Esophagus (tissue), 2 donors: ENCODE measurements at places on chromosomes 13 and 19. TPM values are rescaled to one million over a fixed set of nuclear protein-coding genes. Genes with fewer than 3 reads are reported as not detected.

The LRP3 gene
- polyA plus RNA-seq, result 4.1 TPM

The C3 gene
- polyA plus RNA-seq, result 25.6 TPM

The CDX2 gene
- 0.06 TPM for polyA plus RNA-seq

The ZNF569 gene
- polyA plus RNA-seq, result 1.1 TPM

The PODNL1 gene
- polyA plus RNA-seq, result 3.9 TPM

The RDH8 gene
- polyA plus RNA-seq, result not detected

The TMEM145 gene
- 0.08 TPM for polyA plus RNA-seq

The MAMSTR gene
- 1.6 TPM for polyA plus RNA-seq

The LILRB5 gene
- polyA plus RNA-seq, result 0.63 TPM

The GRK1 gene
- polyA plus RNA-seq, result not detected

The C1QTNF9B gene
- polyA plus RNA-seq, result 0.04 TPM

The NCAN gene
- 0.02 TPM for polyA plus RNA-seq

The PINLYP gene
- polyA plus RNA-seq, result 13.5 TPM

The EPSTI1 gene
- 0.84 TPM for polyA plus RNA-seq

The ACER1 gene
- 7.4 TPM for polyA plus RNA-seq

The KRTDAP gene
- 238 TPM for polyA plus RNA-seq

The F2RL3 gene
- polyA plus RNA-seq, result 1.5 TPM

The ACP5 gene
- 33.9 TPM for polyA plus RNA-seq

The SOHLH2 gene
- polyA plus RNA-seq, result 0.04 TPM

The DNMT1 gene
- 32.1 TPM for polyA plus RNA-seq

The LIM2 gene
- polyA plus RNA-seq, result not detected
